ENCODE measurements at places on chromosomes 16 and 17.

- DNase-seq: no peak
These were observed 182.3 kb downstream of the PHKB start for GRCh38 chr16:47643323-47644000.

DNA sequence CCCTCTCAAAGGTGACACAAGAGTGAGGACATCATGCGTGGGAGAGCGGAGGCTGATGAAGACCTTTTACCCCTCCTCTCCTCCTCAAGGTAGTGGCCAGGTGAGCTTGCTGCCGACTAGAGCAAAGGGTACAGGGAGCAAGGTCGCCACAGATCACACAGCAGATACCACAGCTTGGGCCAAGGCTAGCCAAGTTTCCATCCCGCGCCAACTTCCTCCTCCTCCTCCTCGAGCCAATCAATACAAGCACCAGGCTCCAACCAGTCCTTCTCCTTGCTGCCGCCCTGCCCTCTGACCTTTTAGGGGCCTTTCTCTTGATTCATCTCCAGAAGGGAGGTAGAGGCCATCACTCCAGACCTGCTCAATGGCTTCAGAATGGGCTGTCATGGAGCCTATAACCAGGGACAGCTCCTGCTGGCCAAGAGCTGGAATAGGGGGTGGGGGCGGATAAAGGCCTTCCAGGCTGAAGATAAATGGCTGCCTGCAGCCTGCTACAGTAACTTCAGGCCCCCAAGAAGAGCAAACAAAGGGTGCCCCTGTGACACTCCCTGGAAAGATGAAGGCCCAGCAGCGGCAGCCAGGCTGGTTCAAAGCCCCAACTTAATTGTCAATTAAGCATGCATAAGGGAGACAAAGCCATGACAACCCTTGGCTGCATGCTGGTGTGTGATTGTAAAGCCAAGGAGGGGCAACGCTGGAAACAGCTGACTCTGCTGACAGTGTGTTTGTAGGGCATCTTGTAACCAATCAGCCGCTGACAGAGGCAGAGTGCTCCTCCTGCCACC lies 17.8 kb downstream of the HNF1B start:
- DNase-seq: no peak

DNA sequence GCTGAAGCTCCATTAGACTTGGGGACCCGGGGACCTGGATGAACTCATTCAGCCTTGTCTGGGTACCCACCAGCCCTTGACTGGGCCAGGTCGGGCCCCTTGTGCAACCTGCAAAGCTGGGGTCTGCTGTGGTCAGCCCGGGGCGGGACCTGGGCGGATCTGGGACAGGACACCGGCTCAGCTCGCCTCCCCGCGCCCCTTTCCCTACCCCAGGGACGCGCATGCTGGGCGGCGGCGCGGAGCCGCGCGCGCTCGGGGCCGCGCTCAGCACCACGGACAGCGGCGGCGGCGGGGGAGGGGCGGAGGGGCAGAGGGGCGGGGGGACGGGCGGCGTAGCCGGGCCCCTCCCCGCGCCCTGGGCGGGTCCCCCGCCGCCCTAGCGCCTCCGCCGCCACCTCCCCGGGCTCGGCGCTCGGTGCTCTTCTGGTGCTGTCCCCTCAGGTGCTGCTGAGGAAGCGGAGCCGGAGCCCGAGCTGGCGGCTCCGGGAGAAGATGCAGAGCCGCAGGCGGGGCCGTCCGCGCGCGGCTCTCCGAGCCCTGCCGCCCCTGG lies 7.4 kb downstream of the ACD start:
- DNase-seq: no peak

- DNase-seq: no peak
These were observed 154.6 kb downstream of the CMIP start for GRCh38 chr16:81599034-81599744.

- DNase-seq: no peak
These were observed 82.3 kb downstream of the SSH2 start for GRCh38 chr17:29847527-29848400.

DNA sequence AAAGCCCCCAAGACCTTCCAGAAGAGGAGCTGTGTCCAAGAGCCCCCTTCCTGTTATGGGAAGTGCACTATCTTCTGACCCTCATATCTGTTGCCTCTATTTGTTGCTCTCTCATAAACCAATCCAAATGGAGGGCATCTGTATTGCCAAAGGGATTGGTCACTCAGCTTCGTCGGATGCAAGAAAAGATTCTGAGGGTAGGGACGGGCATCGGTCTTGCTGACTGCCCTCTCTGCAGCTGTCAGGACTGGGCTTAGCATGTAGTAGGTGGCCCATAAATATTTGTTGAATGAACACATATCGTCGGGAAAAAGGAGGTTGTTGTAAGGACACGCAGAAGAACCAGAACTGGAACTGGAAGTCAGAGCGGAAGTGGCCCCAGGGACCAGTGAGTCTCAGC lies 44.1 kb downstream of the CCDC42 start:
- no peak for DNase-seq

All from stimulated activated CD8-positive, alpha-beta memory T cell treated with anti-CD3 and anti-CD28 coated beads, Interleukin-12 subunit alpha, Interleukin-12 subunit beta, amount 100 ng/mL, for 1 hour (primary cell).